ENCODE measurements at places on chromosomes 3 and 15.

- no peak for DNase-seq
Measured at GRCh38 chr3:69330891-69331400, 54.9 kb downstream of the FRMD4B start.

- DNase-seq = peak; percentile 13
Measured at GRCh38 chr15:31469786-31470525, 143.3 kb downstream of the KLF13 start.

GRCh38 chr15:60385620-60386552, 11.9 kb downstream of the ANXA2 start:
- DNase-seq = no peak

GRCh38 chr3:72135636-72136035, 350.7 kb upstream of the PROK2 start:
- no peak for DNase-seq

DNA sequence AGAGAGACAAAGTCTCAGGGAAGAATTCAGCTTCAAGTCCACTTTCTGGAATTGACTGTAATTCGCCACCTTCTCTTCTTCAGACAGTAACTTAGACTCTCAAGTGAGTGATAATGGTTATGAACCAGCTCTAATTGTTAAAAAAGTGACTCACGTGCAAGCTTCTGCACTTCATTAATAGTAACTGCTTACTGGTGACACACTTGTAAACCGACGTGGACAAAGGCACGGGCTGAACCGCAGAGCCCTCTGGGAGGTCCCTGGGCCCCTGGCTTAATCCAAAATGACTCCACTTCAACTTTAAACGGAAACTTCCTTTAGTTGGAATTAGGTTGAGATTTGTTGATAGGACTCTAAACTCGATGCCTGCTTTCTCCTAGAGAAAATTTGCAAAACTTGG, 17.0 kb downstream of the MUC4 start:
- DNase-seq = no peak

GRCh38 chr3:30666572-30667279, 60.3 kb downstream of the TGFBR2 start:
- no peak for DNase-seq

DNA sequence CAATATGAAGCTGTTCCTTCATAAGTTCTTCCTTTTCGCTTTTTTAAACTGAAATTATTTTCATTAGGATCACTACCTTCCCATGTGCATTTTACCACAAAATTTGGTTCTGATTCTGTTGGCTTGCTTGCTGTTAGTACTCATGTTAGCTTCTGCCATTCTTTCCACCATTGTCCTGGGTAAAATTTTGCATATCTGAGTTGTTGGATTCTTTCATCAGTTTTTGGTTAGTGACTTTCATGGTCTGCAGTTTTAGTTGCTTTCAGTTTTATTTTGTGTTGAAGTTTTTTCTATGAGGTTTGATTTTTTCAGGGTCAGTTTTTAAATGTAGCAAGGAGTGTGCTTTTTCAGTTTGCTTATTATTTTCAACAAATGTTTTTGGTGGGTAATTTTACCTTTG, 71.9 kb downstream of the SMAD3 start:
- no peak for DNase-seq

- no peak for DNase-seq
Measured at GRCh38 chr3:167913219-167913835, 177.8 kb downstream of the SERPINI1 start.

GRCh38 chr15:92091155-92091734, 237.7 kb downstream of the SLCO3A1 start:
- DNase-seq = no peak

GRCh38 chr15:79008659-79009058, 63.8 kb upstream of the CTSH start:
- DNase-seq = no peak

DNA sequence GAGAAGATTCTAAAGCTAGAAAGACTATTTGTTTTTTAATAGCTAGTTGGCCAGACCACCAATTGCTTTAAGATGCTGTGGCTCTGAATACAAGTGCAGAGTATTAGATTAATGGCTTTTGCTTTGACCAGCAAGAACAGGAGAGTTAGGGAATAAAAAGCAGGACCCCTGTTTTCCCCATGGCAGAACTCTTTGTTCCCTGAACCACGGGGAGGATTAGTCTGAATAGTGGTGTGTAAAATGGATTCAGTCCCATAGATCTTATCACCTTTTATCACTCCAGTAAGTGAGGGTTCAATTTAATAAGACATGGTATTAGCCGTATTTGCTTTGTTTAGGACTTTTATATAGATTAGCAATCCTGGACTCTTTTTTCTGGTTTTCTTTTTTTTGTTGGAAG, 562.6 kb upstream of the DPPA4 start:
- DNase-seq = no peak

GRCh38 chr15:83578691-83579090, 75.2 kb upstream of the ADAMTSL3 start:
- no peak for DNase-seq

DNA sequence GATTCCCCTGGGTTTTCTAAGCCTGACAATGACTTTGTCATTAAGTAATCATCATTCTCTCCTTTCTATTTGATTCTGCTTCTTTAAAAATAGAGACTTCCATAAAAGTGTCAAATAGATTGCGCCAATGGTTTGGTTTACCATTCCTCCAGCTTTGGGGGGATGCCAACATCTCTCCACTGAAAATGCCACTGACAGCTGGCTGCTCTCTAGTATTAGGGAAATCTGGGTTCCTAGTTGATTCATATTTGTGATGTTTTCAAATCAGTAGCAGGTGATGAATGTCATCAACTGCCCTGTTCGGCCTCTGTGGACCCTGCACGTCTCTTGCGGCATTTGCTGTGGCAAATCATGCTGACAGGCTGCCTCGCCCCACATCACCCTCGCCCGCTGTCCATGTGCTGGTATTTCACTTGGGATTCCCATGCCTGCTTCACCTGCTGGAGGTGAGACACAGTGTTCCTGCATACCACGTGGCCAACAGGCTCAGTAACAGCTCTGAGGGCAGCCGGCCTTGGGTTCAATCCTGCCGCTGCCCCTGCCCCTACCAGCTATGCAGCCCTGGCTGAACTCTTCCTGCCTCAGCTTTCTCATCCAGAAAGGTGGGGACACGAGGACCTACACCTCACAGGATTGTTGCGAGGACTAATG, 28.1 kb downstream of the ZXDC start:
- DNase-seq = no peak

DNA sequence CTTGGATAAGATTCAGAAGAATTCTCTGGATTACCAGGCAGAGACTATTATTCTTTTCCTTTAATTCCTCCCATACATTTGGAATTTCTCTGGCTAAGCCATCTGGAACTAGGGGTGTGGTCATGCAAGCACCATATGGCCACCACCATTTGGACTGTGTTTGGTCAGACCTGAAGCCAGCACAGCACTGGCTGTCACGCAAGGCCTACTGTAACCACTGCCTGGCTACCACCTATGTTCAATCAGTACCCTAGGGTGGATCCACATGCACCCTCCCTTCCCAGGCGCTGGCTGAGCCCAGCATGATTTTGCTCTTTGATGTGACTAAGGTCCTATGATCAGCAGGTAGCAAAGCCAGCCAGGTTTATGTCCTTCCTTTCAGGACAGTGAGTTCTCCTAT, 287.8 kb upstream of the GOLIM4 start:
- DNase-seq = no peak

Measured in activated CD8-positive, alpha-beta T cell treated with anti-CD3 and anti-CD28 coated beads, Interleukin-2, amount 10 ng/mL, durations not matched to agents 7 days and 5 days (primary cell).